ENCODE measurements at places on chromosomes 6 and 20.

DNA sequence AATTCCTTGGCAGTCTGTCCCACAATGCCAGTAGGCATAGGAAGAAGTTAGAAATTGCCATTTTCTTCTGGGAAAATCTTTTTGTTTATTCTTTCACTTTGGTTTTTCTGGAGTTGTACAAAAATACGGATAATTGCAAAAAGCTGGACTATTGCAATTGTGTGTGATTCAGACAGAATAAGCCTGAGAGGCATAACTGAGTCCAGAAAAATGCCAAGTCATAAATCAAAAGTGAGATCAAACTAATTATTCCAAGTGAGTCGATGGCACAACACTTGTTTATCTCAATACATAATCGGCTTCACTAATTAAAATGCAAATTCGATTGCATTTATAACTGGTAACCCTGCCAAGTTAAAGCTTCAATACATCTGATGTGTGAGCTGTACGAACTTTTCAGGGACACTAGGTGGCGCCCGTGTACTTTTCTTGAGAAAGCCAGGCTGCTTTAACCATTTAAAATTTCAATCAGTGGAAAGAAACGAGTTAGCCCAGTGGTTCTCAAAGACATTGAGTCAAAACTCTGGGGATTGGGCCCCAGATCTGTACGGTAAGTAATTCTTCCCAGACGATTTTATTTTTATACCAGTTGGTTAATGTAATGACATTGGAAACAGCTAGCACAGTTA is 102.6 kb downstream of the LAMP5 start:
- DNase-seq, result peak; percentile 45

GRCh38 chr6:135996668-135997067 is 145.2 kb downstream of the PDE7B start:
- DNase-seq, result no peak

DNA sequence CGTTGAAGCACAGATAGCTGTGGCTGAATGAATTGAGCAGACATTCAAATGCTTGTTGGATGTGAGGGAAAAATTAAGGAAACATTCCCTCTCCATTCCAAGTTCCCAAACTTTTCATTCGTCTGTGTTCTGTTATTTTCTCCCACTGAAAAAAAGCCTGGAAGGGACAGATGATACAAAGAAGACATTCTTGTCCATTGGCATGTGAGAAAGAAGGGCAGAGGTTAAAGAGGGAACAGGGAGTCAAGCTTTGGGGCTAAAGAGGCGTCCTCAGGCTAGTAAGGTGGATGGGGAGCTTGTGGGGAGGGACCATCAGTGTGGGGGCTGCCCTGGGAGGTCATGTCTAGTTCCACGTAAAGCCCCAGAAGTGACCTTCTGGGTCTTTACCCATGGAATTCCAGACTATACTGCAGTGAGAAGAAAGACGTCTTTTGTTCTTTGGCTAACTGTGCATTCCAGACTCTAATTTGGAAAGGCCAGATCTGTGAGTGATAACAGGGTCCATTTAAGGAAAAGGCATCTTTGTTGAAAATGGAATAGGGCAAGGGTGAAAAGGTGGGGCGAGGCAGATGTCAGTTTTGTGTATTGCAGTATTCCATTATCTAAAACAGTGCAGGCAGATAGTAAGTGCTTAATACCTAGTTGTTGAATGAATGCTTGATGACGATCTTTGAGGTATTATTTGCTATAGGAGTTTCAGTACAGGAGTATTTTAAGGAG is 117.5 kb downstream of the SOX4 start:
- DNase-seq, result no peak

DNA sequence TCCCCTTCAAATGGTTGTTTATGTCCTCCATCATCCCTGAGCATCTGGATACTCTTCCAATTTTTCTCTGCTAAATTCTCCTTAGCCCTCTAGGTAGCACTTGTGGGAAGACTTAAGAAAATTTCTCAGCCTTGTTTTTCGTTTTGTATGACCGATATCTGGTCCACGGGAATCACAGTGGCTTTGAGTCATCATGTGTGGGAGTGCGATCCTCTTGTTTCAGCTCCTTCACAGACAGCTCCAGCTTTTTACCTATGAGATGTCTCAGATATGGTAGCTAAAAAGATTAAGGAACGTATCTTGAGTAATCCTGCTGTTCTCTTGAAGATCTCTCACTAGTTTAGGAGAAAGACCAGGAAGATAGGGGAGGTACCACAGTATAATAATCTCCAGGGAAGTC is 196.1 kb downstream of the GRM1 start:
- DNase-seq, result no peak

GRCh38 chr6:133301835-133302234 is 60.7 kb downstream of the EYA4 start:
- DNase-seq, result no peak

- DNase-seq, result no peak
Observed at GRCh38 chr6:28383235-28384142, 16.1 kb downstream of the ZSCAN12 start.

Data from stimulated activated CD4-positive, alpha-beta T cell treated with anti-CD3 and anti-CD28 coated beads, Interleukin-4, amount 100 ng/mL, for 24 hours (primary cell).